Mesenchymal stem cell (in vitro differentiated cells and primary cell): ENCODE measurements at places on chromosomes 5 and 9.

GRCh38 chr5:158591301-158591863 is 508.3 kb downstream of the EBF1 start:
- peak; percentile 3 for DNase-seq

GRCh38 chr9:69753830-69754229 is 6.0 kb downstream of the PTAR1 start:
- DNase-seq: no peak

GRCh38 chr5:94691949-94692348 is 73.5 kb downstream of the SLF1 start:
- peak; percentile 82 for DNase-seq

DNA sequence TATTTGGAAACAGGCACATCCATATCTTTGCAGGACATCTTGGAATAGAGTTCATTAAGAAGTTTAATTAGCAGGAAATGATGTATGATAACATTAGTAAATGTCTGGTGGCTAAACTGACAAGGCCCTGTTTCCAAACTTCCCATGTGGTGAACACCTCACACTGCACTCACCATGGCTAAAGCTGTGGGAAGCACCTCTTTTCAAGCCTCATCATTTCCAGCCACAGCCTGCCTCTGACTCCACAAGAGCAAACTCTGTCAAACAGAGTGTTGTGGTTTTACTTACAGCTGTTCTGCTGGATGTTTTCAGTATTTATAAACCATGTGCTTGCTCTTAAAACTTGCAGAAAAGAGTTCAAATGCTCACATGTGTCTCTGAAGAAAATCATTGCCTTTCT is 14.9 kb upstream of the NDUFB6 start:
- peak; percentile 30 for DNase-seq

DNA sequence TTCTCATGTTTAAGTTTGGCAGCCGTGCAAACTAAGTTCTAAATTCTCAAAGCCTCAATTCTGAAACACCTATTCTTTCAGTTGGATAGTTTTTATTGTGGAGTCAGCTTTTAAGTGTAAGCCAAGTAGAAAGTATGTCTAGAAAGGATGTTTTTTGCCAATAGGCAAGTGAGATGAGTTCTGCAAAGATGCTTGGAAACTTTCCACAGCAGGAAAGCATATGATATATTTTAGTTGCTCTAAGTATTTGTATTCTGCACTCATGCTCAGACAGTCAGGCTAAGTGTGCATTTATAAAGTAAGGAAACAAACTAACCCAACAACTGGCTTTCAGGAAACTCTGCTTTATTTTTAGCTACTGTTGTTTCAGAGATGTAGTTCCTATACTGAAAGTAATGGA is 67.3 kb upstream of the CDH18 start:
- DNase-seq: no peak

DNA sequence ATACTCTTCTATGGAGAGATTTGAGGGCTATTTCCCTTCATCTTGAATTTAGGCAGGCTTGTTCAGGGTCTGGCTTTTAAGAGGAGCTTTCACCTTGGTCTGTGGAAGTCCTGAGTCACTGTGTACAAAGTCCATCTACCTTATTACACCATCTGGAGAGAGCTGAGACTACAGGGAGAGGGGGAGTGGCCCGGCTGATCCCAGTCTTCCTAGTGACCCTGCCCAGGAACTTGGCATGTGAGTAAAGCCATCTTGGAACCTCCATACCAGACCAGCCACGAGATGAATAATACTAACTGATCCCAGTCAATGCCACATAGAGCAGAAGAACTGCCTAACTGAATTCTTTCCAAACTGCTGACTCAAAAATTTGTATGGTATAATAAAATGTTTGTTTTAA is 8.4 kb upstream of the IL6ST start:
- peak; percentile 65 for DNase-seq

GRCh38 chr5:95081982-95082381 is 202.9 kb downstream of the MCTP1 start:
- DNase-seq: peak; percentile 84

GRCh38 chr9:76580820-76581219 is 121.8 kb downstream of the GCNT1 start:
- no peak for DNase-seq

GRCh38 chr5:174528821-174529544 is 195.4 kb upstream of the MSX2 start:
- no peak for DNase-seq

DNA sequence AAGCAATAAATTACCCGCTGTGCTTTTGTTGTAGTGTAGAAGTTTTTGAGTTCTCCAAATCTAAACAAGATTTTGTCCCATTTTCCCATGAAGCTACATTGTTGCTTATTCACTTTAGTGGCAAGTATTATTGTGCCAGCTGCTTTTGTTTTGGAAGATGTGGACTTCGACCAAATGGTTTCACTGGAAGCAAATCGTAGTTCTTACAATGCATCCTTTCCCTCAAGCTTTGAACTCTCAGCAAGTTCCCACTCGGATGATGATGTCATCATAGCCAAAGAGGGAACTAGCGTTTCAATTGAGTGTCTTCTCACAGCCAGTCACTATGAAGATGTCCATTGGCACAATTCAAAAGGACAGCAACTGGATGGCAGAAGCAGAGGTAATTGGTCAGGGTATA is 10.9 kb downstream of the MFAP3 start:
- no peak for DNase-seq

DNA sequence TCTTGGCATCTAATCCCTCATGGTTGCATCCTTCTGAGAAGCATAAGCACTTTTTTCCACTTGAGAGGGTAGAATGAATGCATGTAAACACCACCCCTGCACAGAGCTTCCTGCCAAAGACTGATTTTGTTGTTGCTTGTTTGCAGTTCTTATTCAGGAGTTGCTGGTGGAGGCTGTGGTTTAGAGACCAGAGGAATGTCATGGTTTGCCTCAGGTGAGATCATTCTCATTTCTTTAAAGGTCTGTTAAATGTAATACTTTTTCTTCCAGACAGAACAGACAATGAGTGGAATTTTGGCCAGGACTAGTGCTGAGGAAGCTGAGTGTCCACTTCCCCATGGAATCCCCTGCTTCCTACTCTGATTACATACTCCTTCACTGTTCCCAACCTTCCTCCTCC is 3.2 kb upstream of the TNC start:
- DNase-seq: peak; percentile 46

GRCh38 chr5:153617190-153617589 is 126.7 kb downstream of the GRIA1 start:
- DNase-seq: peak; percentile 41

- no peak for DNase-seq
These were observed 116.0 kb downstream of the KCNIP1 start for GRCh38 chr5:170619869-170620268.

- DNase-seq: no peak
These were observed 159.3 kb downstream of the SPATA31D1 start for GRCh38 chr9:82147798-82148425.

GRCh38 chr5:149951138-149951749 is 6.7 kb upstream of the PDE6A start:
- DNase-seq: no peak

DNA sequence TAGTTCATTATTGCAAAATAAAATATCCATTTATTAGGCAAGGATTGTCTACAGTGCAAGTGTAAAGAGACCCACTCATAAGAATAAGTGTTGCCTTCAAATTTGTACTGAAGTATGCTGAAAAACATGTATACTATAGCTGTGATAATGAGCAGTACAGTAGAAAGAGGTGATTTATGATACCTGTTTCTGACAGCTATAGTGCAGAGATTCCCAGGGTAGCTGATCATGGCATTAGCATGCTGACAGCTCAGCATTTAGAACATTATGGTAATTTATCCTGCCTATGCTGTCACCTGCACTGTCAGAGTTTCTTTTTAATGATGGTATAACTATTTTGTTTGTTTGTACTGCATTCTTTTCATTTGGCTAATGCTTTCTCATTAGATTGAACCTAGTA is 177.6 kb upstream of the TLX3 start:
- no peak for DNase-seq

GRCh38 chr5:113093558-113093957 is 117.0 kb downstream of the DCP2 start:
- no peak for DNase-seq
